Colonic mucosa (tissue), 4 donors: ENCODE measurements at places on chromosomes 3 and 15. TPM values are rescaled to one million over a fixed set of nuclear protein-coding genes. Genes with fewer than 3 reads are reported as not detected.

Gene SH3GL3
- not detected for total RNA-seq

Gene CAMK2N2
- total RNA-seq, result 0.19 TPM

Gene CFAP161
- not detected for total RNA-seq

Gene NPRL2
- total RNA-seq, result 29.6 TPM

Gene CCRL2
- 17.6 TPM for total RNA-seq

Gene VPS33B
- 18.0 TPM for total RNA-seq

Gene SKOR1
- 0.10 TPM for total RNA-seq

Gene GTF2E1
- 17.9 TPM for total RNA-seq

Gene CPLX3
- not detected for total RNA-seq

Gene PLIN1
- 1.2 TPM for total RNA-seq

- DNase-seq, result no peak
Observed at GRCh38 chr3:186214670-186215069, 105.8 kb upstream of the ETV5 start.

- no peak for DNase-seq
Observed at GRCh38 chr15:82901114-82901805, 51.3 kb downstream of the HOMER2 start.

GRCh38 chr3:151811474-151811873, 2.4 kb upstream of the AADAC start:
- no peak for DNase-seq

DNA sequence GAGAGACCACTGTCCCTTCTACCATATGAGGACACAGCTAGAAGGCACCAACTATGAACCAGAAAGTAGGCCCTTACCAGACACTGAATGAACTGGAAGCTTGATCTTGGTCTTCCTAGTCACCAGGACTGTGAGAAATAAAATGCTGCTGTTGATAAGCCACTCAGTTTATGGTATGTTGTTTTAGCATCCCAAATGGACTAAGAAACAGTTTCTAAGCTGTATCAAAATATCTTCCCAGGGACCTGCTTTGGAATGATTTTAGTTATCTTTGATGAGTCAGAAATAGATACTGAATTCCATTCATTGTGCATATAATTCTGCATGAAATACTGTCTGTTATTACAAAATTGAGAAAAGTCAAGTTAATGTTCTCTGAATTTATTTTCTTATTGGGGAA, 18.6 kb downstream of the WDR76 start:
- DNase-seq, result no peak

GRCh38 chr3:128426128-128426921, 40.4 kb downstream of the DNAJB8 start:
- DNase-seq, result peak; percentile 32

GRCh38 chr3:49641921-49642707, 32.0 kb upstream of the APEH start:
- DNase-seq, result no peak

DNA sequence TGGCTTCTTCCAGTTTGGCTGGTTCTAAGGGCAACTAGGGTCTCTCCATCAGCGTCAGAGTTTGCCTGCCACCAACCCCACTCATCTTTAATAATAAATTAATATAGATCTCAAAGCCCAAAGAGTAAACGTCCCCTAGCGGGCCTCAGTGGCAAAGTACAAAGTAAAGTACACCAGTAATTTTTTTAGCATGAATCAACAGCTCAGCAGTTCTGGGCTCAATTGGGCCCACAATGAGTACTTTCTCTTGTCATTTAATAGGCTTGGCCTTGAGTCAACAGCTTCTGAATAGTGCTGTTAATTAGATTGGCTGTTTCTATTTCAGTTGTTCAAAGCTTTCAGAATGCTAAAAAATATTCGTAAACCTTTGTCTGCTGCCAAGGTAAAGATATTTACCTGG, 89.0 kb upstream of the PFN2 start:
- no peak for DNase-seq

DNA sequence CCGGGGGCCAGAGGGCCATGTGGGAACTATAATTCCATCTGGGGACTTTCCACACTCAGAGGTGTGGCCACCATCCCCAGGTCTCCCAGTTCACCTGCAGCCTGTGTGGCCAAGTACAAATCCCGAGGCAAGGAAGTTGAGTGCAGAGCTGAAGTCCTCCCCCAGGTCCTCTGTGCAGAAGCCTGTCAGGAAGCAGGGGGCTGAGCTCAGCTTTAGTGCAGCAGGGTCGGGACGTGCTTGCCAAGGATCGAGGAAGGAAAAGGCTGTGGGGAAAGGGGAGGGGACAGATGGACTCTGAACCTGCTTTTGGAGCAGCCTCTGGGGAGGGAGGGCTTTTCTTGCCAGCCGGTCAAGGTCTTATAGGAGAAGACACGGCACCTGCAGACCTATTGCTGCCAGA, 67.7 kb downstream of the CHRNA7 start:
- DNase-seq, result peak; percentile 33

- DNase-seq, result no peak
Observed at GRCh38 chr3:185534511-185534910, 17.9 kb downstream of the LIPH start.

- no peak for DNase-seq
Observed at GRCh38 chr15:88141269-88141889, 115.2 kb downstream of the NTRK3 start.

- no peak for DNase-seq
Observed at GRCh38 chr3:182973047-182973446, 7.3 kb downstream of the DCUN1D1 start.

GRCh38 chr15:41341519-41341918, 8.8 kb downstream of the NUSAP1 start:
- DNase-seq, result no peak

DNA sequence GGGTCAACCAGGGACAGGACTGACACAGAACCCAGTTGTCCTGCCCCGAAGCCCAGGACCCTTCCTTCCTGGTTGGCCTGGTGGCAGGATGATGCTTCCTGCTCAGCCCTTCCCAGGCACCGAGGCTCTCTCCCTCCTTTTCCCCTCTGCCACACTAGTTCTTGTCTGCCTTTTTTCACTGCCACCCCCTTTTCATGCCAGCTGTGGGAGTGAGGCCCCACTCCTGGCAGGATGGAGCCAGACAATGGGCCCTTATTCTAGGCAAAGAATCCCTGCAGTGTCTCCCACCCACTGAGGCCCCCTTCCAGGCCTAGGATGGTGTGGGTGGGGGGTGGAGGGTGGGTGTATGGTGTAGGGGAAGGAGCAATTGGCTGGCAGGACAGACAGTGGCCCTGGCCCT, 1.1 kb upstream of the SCAMP5 start:
- no peak for DNase-seq

- DNase-seq, result no peak
Observed at GRCh38 chr3:58121183-58121582, 89.6 kb downstream of the DNASE1L3 start.

- DNase-seq, result no peak
Observed at GRCh38 chr3:9837701-9838582, 5.9 kb downstream of the RPUSD3 start.

DNA sequence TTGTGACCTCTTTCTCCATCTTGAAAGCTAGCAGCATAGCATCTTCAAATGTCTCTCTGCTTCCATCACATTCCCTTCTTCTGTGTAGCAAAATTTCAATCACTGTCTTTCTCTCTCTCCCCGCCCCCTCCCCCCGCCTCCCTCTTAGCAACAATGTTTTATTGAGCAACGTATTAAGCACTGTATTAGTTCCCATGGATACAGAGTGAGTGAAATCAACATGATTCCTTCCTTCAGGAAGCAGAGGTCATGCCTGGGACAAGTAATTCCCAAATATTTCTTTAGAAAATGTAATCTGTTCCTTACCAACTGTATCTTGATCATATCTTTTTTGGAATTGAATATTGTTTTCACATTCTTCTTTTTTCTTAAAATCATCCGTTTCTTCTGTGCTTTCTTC, 373.7 kb upstream of the NECTIN3 start:
- no peak for DNase-seq

DNA sequence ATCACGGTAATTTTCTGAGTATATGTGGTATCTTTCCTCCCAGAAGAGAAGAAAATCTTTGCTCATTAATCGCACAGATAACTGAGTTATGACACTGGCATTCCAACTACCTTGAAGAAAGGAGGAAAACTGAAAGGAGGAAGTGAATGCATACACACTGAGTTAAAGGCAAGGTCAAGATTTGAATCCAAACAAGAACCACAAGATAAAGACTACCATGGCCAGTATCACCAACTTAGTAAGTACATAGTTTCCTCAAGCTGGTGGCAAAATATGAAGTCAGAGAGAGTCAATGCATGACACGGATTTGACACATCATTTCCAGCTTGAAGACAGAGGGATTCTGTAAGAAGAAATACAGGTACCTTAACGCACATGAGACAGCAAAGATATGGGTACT, 287.5 kb downstream of the ULK4 start:
- no peak for DNase-seq

GRCh38 chr15:50051811-50052419, 67.1 kb downstream of the ATP8B4 start:
- DNase-seq, result peak; percentile 61

DNA sequence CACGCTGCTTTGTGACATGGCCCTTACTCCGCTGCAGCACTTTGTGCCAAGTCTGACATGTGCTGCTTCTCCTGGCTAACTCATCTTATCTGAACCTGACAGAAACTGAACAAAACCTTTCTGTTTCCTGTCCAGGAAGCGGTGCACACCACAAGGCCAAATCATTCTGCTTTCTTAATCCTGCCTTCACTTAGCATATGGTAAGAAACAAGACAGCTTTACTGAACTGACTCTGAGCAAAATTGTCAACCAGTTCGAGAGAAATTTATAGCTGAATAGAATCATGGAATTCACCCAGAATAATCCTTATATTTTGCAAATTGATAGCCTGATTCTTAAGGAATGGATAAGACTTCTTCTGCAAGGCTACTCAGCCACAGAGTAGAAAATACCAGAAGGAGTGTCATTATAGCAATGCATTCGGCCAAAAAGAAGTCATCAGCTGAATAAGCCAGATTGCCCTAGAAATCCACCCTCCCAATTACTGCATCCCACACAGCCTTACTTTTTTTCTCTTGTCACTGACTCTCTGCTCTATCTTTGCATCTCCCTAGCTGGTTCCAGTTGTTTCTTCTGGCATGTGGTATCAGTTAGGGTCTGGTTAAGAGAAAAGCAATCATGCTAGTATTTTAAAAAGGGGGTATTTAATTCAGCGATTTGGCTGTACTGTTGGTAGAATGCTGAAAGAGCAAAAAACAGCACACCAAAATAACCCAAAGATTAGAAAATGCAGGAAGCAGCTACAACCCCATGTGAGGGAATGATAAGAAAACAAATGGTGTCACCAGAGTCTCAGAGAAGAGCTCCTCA, 41.6 kb upstream of the STRIT1 start:
- DNase-seq, result no peak

DNA sequence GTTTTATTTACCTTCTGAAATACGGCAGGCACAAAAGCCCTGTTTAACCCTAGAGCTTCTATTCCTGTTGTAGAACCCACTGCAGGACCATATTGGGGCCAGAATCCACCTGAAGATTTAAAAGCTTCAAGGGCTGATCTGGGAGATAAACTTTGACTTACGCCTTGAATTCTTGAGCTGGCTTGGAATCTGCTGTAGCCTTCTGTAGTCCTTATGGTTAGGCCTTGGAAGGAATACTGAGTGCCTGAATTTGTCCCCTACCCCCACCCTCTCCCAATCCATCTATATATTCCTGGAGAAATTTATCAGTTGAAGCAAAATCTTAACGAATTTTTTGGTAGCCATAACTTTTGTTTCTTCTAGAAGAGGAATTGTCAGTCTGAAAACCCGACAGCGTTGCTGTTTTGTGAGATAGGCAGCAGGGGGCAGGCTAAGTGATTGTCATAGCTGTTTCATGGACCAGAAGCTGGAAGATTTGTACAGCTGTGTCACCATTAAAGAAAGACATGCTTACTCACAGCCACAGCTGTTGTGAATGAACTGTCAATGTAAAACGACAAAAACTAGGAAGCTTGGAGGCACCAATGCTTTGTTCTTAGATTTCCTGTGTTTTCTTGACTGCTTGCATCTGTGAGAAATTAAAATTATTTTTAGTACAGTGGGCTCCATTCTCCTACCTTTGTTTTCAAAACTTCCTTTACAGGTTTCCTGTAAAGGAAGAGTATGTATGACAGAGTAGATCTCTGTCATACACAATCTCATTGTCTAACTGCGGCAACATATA, 12.8 kb downstream of the LXN start:
- peak; percentile 67 for DNase-seq

DNA sequence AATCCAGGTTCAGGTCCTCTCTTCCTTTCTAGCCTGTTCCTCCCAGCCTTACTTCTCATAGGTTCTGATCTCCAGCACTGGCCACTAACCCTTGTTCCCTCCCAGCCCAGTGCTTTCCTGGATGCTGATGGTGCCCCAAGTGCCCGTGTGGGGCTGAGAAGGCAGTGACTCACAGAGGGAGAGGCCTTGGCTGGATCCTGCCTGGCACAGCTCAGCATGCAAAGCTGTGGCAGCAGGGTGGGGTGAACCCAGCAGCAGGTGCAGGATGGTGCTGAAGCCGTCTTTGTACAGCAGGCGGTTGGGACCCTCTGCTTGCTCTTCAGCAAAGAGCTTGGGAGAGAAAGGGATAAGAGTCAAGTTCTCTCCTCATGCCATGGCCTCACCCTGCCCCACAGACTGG, 7.6 kb downstream of the LPCAT4 start:
- peak; percentile 57 for DNase-seq

DNA sequence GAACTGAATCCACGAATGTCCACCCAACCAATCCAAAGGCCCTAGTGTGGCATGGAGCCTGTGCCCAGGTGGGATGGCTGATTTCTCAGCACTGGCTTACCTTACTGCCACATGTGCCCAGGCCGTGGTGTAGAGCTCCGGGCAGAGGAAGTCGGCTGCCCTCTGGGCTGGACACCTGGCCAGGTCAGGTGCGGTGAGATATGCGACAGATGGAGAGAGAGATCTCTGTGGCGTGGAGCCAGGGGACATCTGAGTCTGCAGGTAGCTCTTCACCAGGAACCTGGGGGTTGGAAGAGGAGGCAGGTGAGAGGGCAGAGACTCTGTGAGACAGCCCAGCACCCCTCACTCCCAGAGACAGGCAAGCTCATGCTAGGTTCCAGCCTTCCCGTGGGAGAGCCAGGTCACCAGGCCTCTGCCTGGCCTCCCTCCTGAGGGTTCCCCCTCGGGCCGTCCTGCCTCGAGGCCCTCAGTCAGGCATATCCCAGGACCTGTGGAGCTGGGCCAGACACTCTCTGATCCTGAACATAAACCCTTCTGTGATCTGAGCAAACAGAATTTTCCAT, 12.6 kb downstream of the ACOX2 start:
- no peak for DNase-seq

DNA sequence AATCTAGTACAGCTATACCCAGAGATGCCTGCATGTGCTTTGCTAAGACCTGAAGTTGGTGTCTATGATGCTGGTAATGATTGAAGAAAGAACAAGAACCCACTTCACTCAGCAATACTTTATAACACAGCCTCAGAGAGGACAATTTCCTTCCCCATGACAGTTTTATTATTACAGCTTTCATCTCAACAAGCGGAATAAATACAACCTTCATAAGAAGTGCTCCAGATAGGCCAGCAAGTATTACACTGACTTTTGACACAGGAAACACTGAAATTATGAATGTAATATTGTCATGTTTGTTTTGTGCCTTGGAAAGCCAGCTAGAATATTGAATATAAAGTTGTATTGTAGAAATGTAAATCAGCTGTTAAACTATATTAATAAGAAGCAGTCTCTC, 557.4 kb upstream of the ARPP21 start:
- no peak for DNase-seq
